ENCODE measurements at places on chromosomes 6 and 20.

- DNase-seq = no peak
Measured at GRCh38 chr20:63625771-63626423, 1.0 kb downstream of the GMEB2 start.

GRCh38 chr6:47162793-47163192 is 120.7 kb upstream of the ADGRF1 start:
- DNase-seq = no peak

GRCh38 chr20:53077373-53078205 is 105.4 kb downstream of the TSHZ2 start:
- DNase-seq = no peak

DNA sequence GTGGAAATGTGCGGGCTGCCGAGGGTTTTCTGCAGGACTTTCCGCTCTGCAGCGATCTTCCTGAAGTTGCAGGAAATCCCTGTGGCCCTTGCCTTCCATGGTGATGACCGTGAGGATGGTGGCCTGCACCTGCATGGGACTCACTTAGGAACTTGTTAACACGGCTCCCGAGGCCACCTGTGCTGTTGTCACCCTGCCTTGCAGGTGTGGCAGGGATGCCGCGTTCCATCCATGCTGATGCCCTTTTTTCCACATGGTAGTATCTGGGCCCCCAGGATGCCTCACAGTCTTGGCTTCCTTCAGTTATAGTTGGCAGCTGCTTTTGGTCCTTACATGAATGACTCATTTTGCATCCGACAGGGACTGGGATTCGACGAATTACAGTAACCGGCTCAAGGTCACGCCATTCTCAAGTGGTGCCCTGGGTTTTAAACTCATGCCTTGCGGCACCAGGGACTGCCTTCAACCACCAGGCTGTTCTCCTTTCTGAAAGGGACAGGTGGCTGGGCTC is 37.2 kb downstream of the SYNJ2 start:
- DNase-seq = no peak

- DNase-seq = no peak
Measured at GRCh38 chr6:33175436-33176069, 16.7 kb downstream of the COL11A2 start.

DNA sequence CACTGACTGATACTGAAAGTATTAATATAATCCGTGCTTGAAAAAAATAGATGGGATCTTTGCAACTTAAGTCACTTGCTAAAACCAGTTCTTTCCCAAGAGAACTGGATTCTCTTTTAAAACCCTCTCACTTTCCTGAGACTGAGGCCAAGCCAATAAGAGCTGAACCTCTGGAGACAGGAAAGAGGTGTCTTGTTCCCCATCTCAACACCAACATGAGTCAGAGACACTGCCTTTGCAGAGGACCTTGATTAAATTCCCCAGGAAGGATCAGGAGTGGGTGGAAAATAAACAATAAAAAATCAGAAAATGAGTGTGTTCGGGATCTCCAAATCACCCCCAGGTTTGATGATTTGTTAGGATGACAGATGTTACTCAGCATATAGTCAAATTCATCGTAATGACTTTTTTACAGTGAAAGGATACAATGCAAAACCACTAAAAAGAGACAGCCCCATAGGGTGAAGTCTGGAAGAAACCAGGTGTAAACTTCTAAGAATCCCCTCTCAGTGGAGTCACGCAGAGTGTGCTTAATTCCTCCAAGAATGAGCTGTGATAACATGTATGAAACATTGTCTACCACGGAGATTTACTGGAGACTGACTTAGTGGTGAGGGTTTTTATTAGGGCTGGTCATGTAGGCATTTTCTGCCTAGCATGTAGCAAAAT is 122.8 kb upstream of the BEND3 start:
- no peak for DNase-seq
